ENCODE measurements at places on chromosomes 7 and 10. TPM values are rescaled to one million over a fixed set of nuclear protein-coding genes. Genes with fewer than 3 reads are reported as not detected.

OR2A1 gene
- 0.19 TPM for total RNA-seq

DNA sequence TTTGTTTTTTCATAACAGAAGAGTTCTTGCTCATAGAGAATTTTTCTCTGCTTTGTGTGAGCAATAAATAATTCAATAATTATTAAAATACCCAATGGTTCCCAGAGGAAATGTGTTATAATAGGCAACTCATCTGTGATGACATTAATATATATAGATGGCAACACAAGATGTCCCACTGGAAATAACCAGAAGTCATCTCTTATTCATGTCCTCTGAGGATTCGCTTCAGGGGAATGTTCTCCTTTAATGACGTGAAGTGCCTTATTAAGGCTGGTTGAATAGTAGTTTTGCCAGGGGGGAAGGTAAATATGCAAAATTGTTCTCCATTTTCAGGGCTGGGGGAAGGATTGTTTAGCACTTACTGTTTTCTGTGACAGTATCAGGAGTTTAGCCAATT, 3.1 kb downstream of the SLC39A12 start:
- no peak for DNase-seq

SPDYE11 gene
- total RNA-seq: not detected

- DNase-seq: no peak
Measured at GRCh38 chr10:119546009-119546408, 3.5 kb upstream of the RGS10 start.

- peak; percentile 17 for DNase-seq
Measured at GRCh38 chr10:79316671-79317431, 30.4 kb upstream of the PPIF start.

PDE6C gene
- not detected for total RNA-seq

GRCh38 chr7:97064972-97065587, 40.4 kb upstream of the DLX5 start:
- DNase-seq: no peak

DNA sequence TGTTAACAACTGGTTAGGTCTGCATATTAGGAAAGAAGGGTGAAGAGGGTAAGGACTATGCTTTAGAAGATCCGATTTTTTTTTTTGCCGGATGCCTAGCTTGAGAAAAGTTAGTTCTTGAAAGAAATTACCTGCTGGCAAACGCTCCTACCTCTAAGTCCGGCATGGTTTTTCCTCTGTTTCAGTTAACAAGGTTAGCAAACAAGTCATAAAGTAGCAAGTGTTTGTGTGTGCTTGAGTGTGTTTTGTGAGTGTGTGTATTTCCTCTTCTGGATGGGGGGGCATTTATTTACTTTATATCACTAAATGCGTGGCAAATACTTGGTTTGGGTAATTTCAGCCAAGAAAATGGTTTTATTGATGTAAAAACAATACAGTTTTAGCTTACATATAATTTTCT, 195.6 kb downstream of the SUGCT start:
- no peak for DNase-seq

DNA sequence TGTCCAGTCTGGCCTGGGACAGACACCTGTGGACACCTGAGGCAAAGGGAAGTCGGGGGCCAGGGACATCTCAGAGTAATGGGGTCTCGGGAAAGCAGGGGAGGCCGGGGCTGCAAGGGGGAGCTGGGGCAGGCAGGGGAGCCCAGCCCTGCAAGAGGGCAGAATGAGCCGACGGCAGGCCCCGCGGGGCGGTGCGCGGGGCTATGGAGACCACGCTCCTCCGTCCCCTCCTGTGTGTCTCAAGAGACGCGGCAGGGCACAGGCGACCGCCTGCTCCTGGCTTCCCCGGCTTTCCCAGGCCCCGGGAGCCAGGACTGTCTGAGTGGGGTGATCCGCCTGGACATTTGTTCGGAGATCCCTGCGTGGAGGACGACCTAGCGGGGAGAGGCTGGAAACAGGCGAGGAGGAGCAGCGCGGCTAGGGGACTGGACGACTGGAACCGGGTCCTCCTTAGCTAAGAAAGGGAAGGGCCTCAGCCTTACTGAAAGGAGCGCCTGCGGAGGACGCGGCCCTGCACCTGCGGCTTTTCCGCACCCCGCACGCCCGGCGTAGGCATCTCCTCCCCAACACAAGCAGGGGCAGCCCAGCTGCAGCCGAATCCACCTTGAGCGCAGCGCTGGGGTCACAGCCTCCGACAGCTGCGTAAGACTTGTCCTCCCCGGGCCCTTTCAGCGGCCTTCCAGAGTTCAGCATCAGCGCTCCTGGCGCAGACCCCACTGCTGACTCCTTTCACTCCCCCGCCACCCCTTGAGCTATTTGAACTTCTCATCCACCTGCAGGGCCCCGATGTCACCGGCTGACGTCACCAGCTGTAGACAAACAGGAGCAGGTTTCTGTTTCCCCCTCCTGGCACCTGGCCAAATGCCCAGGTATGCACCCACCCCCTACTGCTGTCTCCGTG, 176.4 kb downstream of the ZNF248 start:
- DNase-seq: no peak

OGDHL gene
- not detected for total RNA-seq

COL13A1 gene
- not detected for total RNA-seq

ANKRD30A gene
- total RNA-seq: not detected

DNA sequence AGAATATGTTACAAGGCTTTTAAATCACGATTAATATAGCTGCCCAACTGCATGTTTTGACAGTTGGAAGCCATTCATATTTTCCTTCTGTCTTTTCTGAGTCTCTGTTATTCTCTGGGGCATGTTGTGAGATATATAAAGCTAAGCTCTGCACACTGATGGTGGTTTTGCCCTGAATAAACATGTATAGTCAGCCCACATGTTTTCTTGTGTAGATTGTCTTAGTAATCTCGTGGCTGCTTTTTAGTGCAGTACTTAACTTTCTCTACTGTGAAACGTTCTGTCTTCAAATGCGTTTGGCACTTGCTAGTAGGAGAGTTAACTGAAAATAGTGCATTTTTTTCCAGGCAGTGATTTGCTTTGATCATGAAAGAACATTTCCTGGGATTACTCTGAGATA, 268.5 kb downstream of the DNAJB9 start:
- DNase-seq: no peak

DNA sequence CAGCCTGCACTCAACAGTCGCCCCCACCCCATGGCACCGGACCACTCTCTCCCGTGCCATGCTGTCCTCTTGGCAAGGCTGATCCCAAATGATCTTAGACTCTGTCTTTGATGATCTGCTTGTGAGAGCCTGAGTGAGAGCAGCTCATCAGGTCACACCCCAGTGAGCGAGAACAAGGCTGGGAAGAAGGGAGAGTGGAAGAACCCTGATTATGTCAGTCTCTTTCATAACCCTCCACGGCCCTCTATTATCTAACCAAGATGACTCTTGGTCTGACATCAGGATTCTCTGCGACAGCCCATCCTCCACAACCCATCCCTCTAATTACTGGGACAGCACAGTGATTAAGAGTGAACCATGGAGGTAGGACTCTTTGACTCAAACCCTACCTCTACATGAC, 53.1 kb upstream of the C7orf33 start:
- DNase-seq: no peak

DNA sequence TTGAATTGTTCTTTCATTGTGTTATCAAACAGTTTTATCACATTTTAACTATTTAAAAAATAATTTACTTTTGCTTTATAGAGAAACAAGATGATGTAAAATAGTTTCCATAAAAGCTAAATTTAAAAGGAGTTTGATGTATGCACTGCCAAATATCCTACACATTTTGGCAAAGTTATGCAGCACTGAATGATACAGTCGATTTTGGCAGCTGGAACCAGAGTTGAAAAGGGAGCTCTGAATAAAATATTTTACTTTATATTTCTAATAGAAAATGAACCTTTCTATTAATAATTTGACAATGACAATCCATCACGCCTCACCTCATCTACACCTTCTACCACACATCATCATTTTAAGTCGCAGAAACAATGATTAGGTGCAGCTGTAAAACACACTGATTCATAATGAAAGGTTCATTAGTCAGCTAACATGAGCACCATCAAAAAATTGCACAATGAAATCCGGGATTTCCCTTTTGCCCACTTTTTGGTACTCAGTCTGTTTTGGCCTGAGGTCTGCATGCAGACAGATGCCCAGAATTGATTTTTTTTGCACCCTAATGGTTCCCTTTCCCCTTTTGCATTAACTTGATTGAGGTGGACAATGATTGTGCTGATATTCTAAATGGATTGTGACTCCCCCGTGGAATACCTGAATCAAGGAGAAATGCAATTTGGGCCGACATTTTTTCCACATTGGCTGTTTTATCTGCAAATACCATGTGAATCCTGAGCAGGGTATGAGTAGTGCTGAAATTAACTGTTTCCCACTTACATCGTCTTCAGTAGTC, 105.8 kb downstream of the THSD7A start:
- no peak for DNase-seq

- no peak for DNase-seq
Measured at GRCh38 chr10:115093286-115093775, at the start of gene ATRNL1. Gene ATRNL1 (plus strand): TSS chr10:115093365. CDS start chr10:115093751, 386 bp downstream.

GRCh38 chr10:32299354-32299980, 47.5 kb downstream of the EPC1 start:
- no peak for DNase-seq

PSD gene
- total RNA-seq: 16.7 TPM

- no peak for DNase-seq
Measured at GRCh38 chr7:123639631-123640030, 16.0 kb upstream of the LMOD2 start.

PSTK gene
- 16.1 TPM for total RNA-seq

- no peak for DNase-seq
Measured at GRCh38 chr7:7596176-7596575, 29.5 kb downstream of the MIOS start.

DNA sequence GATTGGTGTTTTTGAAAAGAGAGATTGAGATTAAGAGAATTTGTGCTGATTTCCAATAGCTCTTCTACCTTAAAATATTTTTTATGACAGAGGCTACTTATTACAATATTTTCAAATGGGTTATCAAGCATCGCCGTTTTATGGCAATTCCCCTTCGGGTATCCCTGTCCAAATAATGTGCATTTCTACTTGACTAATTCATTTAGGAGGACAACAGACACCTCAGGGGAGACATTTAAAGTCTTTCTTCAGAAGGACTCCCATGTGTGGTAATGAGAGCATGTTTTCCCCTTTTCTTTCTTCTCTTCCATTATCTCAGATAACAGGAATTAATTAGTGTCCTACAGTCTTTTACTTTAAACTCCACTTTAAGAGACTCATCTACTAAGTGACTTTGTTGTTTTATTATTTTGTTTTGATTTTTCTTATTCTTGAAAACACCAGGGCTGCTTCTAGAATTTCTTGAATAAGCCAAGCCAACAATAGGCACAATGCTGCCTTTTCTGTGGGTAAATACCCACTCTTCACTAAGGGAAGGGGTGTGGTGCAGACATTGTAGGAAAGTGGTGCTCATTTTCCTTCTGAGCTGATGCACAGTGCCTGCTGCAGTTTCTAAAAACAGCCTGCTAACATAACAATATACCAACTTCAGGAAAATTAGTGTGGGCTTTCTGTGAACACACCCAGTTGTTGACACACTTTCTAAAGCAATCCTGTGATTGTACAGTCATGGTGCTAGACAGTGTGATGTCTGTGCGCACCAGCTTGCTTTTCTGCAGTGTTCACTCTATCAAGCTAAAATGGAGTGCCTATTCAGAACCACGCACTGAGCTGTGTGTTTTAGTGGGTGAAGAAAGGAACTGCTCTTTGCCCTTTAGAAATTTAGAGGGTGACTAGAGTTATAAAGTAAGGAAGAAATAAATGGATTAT, 597.7 kb downstream of the NRG3 start:
- no peak for DNase-seq

SUGCT gene
- total RNA-seq: 1.2 TPM

- DNase-seq: no peak
Measured at GRCh38 chr10:17075533-17076359, 53.9 kb downstream of the CUBN start.

DNA sequence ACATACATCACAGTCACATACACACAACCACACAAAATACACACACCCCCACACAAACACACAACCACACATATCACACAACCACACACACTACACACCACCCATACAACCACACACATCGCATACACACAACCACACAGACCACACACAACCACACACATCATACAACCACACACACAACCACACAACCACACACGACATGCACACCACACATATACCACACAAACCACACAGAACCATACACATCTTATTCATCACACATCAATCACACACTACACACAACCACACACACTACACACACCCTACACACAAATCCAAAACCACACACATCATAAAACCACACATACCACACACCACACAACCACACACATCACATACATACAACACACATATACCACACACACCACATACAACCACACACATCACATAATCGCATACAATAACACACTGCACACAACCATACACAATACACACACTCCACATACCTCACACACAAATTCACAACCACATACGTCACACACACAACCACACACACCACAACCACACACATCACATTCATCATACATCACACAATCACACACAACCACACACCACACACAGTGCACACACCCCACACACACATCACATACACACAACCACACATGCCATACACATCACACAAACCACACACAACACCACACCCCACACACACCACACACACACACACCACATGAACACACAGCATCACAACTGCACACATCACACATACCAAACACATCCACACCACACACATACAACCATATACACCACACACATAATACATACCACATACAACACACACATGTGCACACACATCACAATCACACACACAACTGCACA, 30.4 kb downstream of the GPRIN2 start:
- no peak for DNase-seq

DNA sequence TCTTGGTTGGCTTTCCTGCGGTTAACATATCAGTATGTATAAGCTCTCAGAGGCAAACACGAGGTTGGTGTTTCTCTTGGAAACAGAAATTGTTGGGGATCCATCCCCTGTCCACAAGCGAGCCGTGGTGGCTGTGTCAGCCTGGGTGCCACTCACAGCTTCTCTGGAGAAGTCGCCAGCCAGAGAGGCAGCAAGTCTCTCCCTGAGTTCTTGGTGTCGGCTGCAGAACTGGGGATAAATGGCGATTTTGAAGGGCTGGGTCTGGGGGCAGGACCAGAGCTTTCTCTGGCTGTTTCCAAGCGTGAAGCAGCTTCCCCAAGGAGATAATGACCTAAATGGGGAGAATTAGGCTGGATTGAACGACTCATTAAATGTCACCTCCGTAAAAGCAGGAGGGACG, 335.3 kb downstream of the GLRX3 start:
- no peak for DNase-seq

GRCh38 chr10:58319599-58319998, 15.2 kb upstream of the UBE2D1 start:
- no peak for DNase-seq

DNA sequence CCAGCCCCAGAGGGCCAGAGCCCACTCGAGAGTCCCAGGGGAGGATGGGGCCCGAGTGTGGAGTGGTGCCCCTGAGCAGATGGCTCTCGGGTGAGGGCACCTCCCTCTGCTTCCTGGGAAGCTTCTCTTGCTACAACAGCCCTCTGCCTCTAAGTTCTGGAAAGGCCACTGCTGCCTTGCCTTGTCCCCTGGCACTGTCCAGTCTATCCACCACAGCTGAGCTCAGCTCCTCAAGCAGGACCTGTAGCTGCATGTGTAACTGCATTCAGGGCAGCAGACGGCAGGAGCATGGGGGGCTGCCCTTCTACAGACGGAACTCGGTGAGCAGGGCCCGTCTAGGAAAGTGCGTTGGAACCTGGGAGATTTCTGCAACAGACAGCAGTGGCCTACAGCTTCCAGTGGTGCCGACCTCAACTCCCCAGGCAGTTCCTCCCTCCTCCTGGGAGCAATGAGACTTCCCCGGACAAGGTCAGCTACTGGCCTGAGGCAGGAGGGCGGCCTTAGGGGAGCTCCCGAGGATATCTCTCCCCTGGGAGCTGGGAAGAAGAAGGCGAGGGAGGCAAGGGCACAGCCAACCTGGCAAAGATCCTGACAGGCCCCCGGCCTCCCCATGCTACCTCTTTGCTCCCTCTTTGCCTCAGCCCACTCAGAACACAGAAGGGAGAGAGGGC, 88.5 kb downstream of the DLG5 start:
- DNase-seq: no peak

All from CD4-positive, alpha-beta T cell (primary cell).